ENCODE measurements at places on chromosomes 3 and 15.

- no peak for DNase-seq
Measured at GRCh38 chr15:70050441-70050840, 47.3 kb downstream of the TLE3 start.

DNA sequence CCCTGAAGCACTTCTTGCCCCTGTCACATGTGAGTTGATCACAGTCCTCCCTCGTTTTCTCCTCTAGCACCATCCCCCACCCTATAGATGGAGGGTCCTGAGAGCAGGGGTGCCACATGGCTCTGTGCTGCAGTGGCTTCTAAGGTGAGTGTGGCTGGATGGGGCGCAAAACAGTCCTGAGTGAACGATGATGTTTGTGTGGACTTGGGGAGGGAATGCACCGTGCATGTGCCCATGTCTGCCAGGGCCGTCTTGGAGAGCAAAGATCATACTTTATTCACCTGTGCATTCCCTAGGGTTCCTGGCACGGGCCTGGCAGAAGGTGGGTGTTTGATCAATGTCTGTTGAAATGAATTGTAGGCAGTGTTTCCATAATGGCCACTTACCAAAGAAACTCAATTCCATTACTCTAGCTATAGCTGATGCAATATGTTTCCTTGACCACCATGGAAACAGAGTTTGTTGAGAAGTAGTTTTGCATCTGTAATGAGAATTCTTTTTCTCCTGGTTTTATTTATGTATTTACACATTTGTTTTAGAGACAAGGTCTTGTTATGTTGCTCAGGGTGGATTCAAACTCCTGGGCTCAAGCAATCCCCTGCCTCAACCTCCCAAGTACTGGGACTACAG is 58.0 kb downstream of the ABTB1 start:
- DNase-seq = no peak

DNA sequence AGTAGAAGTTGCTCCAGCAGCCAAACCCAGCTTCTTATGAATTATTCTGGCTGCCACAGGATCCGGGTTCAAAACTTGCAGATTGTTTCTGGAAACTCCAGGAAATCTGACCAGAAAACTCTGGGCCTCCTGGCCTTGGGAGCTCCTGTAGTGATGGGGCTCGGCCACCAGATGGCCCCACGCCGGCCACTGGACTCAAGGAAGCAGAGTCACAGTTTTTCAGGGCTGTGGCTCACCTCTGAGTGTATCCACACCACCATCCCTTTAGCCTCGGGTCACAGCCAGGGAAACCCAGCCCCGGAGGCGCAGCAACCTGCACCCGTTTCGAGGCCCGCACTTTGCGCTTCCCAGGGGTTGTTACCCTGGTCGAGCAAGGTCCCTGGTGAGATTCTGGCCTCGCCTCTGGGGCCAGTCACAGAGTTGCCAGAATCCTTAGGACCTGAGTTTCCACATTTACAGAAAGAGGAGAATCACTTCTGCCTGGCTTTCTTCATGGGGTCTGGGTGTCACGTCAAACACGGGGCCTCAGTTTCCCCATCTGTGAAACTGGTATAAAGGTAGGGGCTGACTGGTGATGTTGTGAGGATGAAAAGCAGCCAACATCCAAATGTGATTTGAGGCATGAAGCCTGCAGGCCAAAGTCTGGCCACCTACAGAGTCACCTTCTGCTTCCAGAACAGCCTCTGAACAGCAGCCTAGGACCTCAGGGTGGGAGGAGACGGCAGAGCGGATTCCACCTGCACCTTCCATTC is 53.5 kb upstream of the LCTL start:
- DNase-seq = peak; percentile 27

GRCh38 chr3:126979046-126979628 is 3.8 kb upstream of the PLXNA1 start:
- no peak for DNase-seq

GRCh38 chr3:179531576-179531975 is 31.1 kb upstream of the ACTL6A start:
- no peak for DNase-seq

DNA sequence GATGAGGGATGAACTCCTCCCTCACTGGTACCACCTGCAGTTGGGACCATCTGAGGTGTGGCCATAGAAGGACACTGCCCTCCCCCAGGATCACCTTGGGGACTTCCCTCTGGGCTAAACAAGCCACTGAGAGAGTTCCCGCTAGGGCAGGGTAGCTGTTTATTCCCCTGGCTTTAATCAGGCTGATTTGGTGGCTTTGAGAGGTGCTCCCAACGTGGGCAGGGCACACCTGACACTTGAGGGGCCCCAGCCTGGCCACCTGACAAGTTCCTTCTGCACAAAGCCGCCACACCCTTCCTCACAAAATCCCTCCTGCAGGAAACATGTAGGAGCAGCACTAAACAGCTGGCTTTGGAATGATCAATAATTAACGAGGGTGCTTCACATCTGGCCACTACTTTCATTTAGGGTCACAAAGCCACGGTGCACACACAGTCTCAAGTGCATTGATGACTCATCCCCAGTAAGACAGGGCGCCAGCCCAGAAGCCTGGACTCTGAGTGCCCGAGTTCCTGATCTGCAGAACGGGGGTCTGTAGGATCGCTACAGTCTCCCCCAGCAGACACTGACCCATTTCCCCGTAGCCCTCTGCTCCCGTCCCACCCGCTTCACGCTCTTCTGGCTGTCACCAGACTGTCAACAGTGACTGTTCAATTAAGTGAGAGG is 75.1 kb downstream of the ATP10A start:
- DNase-seq = no peak

DNA sequence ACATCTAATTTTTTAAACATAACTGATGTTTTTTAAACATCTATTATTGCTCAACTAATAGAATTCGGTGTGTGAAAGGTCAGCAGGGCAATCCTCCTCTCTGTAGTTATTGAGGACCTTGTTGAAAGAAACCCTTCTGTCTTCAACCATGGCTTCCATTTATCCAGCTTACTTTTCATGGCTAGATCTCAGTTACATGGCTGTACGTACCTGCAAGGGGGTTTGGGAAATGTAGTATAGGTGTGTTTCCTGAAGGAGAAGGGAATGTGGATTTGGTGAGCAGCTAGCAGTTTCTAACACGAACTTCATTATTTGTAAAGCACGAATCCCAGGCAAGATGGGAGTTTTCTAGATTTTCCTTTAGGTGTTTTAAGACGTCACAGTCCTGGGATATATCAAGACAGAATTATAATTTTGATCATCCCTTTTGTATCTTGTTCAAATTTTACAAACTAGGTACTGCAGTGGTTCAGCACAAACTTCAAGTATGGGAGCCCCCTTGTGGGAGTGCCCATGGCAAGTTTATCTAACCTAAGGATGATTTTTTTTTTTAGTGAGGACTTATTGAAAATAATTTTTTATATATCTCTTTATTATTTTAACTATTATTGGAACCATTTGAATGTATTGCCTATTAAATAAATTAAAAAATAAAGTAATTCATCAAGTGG is 41.6 kb downstream of the FBXL2 start:
- no peak for DNase-seq

All from activated T-cell treated with anti-CD3 and anti-CD28 coated beads, Interleukin-2, amount 50 U/mL, for 4 hours (primary cell).